ENCODE measurements at places on chromosomes 1 and 21. TPM values are rescaled to one million over a fixed set of nuclear protein-coding genes. Genes with fewer than 3 reads are reported as not detected.
A peak's percentile ranks its signal among the peaks of the same experiment; 100 is the strongest.

Gene DHRS3
- 3.5 TPM for total RNA-seq

Gene FMN2
- not detected for total RNA-seq

Gene GART
- total RNA-seq, result 193 TPM

Gene TEKT2
- total RNA-seq, result 0.15 TPM

Gene KRTAP21-2
- total RNA-seq, result not detected

Gene NECTIN4
- total RNA-seq, result not detected

Gene RBM11
- total RNA-seq, result not detected

Gene AKR7A3
- total RNA-seq, result 0.06 TPM

Gene TTC22
- total RNA-seq, result not detected

Gene DTL
- total RNA-seq, result 82.1 TPM

Gene BEND5
- total RNA-seq, result 5.9 TPM

Gene KCNA3
- not detected for total RNA-seq

Gene HSD3B1
- total RNA-seq, result not detected

- DNase-seq, result no peak
Observed at GRCh38 chr1:165383067-165383466, 26.6 kb upstream of the LMX1A start.

GRCh38 chr1:5525597-5526384 is 466.4 kb downstream of the NPHP4 start:
- DNase-seq, result no peak

GRCh38 chr1:110319332-110320167 is 19.6 kb upstream of the RBM15 start:
- no peak for DNase-seq

GRCh38 chr21:14918527-14918926 is 146.3 kb downstream of the NRIP1 start:
- peak; percentile 98 for DNase-seq

- no peak for DNase-seq
Observed at GRCh38 chr1:202238914-202239313, 45.3 kb downstream of the LGR6 start.

DNA sequence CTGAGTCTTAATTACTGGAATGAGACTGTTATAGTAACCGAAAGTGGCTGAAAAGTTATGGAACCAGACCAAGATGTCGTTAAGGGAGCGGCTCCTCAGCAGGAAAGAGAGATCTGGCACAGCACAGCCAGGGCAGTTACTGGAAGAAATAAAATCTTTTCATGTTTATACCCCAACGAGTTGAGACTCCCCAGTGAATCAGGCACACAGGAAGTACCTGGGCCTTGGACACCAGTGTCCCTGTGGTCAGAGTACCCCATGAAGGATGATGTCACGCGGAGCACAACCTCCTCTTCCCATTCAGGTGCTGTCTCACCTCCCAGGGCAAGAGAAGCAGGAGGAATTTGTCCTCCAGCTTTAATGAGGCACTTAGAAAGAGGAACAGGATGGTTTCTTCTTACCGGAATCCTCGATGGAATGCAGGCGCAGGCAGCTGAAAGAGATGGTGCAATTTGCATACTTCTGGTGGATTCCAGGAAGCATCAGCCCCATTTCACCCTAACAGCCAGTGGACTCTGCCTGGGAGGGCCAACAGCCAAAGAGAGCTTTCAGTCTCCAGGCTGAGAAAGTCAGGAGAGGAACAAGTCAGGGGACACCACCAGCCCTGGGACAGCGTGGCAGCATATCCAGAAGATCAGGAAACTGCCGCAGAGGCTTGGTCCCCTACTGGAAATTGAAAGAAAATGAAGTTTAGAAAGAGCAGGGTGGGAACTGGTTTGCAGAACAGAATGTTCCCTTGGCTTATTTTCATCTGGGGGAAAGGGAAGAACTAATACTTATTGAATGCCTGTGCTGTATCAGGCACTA is 35.9 kb upstream of the CTTNBP2NL start:
- peak; percentile 22 for DNase-seq

DNA sequence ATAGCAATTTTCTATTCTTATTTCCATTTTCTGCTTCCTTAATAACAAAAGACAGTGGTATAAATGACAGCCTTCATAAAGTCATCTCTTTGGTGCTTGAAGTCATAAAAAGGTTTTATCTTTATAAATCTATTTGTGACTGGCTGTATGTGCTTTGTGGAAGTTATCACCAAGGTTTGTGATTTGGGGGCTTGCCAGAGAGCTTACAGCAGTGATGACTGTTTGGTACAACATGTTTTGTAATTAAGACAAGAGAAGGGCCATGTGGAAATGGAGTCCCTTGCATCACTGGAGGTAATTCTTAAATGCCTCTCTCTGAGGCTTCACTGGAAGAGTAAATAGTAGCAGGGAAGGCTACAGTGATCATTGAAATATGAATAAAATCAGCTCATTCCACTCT is 2.7 kb downstream of the SLC35F3 start:
- no peak for DNase-seq

GRCh38 chr1:66598670-66599069 is 64.7 kb downstream of the SGIP1 start:
- DNase-seq, result peak; percentile 70

DNA sequence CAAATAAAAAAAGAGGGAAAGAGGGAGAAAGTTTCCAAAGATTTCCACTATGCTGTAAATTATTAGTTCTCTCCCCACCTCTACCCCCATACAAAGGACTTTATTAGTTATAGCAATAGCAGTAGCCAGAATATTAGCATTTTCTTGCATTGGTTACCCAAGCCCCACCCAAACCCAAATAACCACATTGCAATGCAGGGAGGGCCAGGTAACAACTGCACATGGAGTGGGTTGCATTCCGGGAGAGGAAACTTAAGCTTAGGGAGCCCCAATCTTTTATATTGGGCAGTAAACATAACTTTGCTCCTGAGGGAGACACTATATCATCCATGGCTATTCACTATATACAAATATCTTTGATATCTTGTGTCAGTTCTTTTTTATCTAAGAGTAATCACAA is 6.0 kb downstream of the ADIPOR1 start:
- DNase-seq, result no peak

- DNase-seq, result no peak
Observed at GRCh38 chr1:89527256-89527655, 2.6 kb downstream of the LRRC8B start.

GRCh38 chr1:244995602-244996400 is 131.5 kb upstream of the HNRNPU start:
- DNase-seq, result no peak

GRCh38 chr1:90296327-90296726 is 301.4 kb downstream of the ZNF326 start:
- DNase-seq, result no peak

- DNase-seq, result no peak
Observed at GRCh38 chr1:163035446-163036249, 33.5 kb upstream of the RGS4 start.

DNA sequence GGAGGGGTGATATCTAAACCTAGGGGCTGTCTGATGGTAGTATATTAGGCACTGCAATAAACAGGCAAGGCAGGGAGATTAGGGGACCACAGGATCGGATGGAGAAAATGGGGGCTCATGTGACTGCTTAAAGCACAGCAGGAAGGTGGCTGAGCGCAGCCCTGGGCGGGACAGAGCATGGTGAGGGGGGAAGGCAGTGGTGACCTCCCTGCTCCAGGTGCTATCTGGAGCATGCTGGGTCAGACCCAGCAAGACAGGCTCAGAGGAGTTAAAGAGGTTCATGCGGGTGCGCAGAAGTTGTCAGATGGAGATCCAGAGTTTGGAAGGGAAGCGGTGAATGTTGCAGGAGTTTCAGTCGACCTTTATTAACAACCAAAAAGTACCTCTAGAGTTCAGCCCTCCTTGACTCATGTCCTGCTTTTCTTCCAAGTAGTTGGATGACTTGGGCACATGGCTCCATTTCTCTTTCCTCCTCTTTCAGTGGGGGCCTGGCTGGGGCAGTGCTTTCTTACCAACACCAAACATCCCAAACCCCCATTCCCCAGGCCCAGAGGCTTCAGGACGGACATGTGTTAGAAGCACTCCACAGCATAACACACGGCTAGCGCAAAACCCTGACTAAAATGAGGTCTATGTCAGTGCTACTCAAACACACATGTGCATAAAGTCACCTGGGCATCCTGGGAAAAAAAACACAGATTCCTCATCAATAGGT is 41.5 kb downstream of the CAPN9 start:
- no peak for DNase-seq

DNA sequence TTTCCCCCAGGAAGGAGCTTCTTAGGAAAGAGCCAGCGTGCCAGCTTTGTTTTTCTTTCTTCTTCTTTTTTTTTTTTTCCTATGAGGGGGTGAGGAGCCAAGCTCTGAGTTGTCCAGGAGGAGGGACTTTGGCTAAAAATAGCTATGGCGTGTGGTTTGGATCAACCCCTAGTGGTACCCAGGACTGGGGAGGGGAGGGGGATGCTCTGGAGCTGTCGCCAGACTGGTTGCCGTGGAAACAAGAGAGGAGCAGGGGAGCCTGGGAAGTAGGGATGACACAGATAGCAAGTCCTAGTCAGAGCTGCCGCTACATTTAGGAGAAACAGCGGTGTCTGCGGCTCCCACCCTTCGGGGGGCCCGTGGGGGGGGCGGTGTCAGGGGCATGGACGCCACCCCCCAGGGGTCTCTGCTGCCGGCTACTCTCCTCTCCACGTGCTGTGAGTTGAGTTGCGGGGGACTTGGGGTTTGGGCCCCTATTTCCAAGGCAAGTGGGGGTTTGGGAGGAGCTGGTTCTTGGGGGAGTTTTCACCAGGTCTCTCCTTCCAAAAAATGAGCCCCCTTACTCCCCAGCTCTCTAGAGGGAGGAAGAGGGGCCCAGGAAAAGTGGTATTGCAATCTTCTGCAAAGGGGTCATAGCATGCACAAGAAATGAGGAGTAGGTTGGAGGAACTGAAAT is at the start of gene KCNJ9:
Gene KCNJ9 (plus strand): TSS at position 278 of the 676 bp plus-strand sequence. CDS start 2,493 bp downstream, outside the sequence.
- no peak for DNase-seq

GRCh38 chr1:55746710-55747109 is 531.5 kb upstream of the USP24 start:
- no peak for DNase-seq

DNA sequence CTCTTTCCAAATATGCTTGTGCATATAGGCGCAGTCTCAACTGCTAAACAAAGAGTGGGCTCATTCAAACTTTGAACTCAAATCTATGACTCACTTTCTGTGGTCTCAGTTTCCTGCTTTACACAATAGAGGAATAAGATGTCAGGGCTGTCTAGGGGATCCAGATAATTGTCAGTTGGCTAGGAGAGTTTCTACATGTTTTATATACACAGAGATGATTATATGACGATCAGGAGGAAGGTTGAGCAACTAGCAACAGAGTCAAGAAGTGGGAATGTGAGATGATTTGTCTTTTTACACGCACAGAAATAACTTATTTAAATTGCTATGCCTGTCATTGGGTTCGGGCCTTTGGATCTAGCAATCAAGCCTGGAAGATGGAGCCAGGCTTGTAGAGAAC is 299.4 kb upstream of the LYPLAL1 start:
- DNase-seq, result no peak

- DNase-seq, result no peak
Observed at GRCh38 chr1:9746211-9746610, 77.6 kb downstream of the CLSTN1 start.

- DNase-seq, result peak; percentile 95
Observed at GRCh38 chr1:60746278-60746791, 336.0 kb upstream of the NFIA start.

GRCh38 chr1:107110326-107110725 is 30.5 kb upstream of the NTNG1 start:
- DNase-seq, result no peak

DNA sequence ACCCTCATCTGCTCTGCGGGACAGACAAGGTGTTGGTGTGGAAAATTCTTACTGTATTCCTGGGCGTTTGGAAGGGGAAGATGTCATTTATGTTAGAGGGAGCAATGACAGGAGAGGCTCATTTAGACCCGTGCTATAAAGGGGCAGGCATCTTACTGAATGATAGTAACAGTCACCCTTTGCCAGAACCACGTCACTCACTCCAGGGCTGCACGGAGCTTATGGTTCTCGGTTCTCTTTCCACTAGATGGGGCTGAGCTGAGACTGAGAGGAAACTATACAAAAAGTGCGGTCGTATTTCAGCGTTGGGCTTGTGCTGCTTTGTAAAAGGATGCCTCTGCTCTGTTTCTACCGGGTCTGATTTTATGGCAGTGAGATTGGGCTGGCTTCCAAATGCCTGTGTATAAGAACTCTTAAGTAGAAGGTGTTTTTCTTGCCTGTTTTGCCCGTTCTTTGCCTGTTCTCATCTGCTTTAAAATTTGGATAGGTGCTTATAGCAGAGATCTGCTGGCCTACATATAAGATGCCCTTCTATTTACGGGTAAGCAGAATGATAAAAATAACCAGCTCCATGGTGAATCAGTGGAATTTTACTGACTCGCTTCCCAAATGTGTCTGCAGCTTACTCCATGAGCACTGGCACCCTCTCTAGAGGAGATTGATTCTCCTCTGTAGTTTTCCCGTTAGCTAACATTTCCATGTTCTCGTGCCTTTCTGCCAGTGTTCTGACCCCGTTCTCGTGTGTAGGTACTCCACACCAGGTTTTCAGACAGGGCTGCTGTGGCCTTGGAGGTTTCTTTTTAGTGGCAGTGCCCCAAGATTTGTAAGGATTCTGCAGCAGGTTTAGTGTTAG is 55.9 kb downstream of the MRPS6 start:
- DNase-seq, result peak; percentile 32
